ENCODE measurements at places on chromosomes 11 and 22.

GRCh38 chr11:93548679-93549319 is 5.6 kb upstream of the SMCO4 start:
- no peak overlapping the region for H3K27ac ChIP-seq
- no peak overlapping the region for H3K4me3 ChIP-seq
- H3K36me3 ChIP-seq, result no peaks in the 10 kb centered on the region
- H3K4me1 ChIP-seq, result peaks cover 15% of the 10 kb centered on the region
- no peak for DNase-seq

DNA sequence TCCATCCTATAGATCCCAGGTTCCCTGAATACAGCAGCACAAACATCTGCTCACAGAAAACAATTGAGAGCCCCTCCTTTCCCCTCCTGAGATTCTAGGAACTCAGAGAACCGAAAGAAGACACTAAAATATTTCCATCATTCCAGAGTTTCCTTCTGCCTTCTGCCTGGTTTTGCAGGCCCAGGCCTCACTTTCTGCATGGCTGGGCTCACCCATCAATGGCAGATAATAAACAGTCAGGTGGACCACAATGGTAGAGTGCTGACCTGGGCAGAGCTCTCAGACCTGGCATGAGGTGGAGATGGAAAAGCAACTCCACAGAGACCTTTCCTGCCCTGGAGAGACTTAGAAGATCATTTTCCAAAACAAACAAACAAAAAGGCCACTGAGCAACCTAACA is 389.1 kb downstream of the NXPE2 start:
- no peak overlapping the region for H3K4me3 ChIP-seq
- H3K27ac ChIP-seq, result no peak overlapping the region
- DNase-seq, result no peak
- H3K4me1 ChIP-seq, result no peaks in the 10 kb centered on the region
- no peaks in the 10 kb centered on the region for H3K27me3 ChIP-seq

DNA sequence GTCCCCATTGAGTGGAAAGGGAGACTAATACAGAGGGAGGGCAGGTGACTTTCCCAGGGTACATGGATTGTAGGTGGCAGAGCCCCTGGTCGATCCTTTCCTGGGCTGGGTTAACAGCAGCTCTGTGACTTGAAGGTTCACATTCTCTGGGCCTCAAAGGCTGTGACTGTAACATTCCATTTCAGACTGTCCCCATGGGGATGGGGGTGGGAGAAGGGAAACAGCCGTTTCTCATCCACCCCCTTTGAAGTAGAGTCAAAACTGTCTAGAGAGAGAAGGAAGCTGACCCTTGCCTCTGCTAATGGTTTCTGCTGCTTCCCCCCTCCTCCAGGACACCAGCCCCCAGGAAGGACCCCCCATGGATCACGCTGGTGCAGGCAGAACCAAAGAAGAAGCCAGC is 19.2 kb downstream of the MICALL1 start:
- peaks cover 1% of the 10 kb centered on the region for H3K4me1 ChIP-seq
- no peak overlapping the region for H3K4me3 ChIP-seq
- no peak overlapping the region for H3K27ac ChIP-seq
- H3K36me3 ChIP-seq, result peaks cover 13% of the 10 kb centered on the region
- H3K27me3 ChIP-seq, result no peaks in the 10 kb centered on the region

DNA sequence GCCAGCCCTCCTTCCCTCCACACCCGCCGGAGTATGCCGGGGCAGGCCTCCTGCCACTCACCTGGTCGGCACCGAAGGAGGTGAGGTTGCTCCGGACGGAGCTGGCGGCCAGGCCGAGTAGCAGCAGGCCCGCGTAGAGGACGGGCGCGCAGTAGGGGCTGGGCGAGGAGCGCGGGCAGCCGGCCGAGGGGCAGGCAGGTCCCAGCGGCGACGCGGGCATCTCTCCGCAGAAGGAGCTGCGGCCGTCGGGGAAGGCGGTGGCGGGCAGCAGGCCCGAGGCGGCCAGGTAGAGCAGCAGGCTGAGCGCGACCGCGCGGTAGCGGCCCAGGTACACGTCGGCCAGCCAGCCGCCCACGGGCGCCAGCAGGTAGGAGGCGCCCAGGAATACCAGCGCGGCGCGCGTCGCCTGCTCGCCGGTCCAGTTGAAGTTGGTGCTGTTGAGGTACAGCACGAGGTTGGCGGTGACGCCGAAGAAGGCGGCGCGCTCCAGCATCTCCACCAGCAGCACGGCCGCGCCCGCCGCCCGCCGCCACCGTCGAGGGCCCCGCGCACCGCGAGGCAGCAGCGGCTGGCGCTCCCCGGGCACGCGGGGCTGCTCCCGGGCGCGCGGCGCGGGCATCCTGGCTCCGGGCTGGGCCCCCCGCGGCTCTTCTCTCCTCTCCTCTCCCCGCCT is 907 bp downstream of the SLC15A3 start:
- no peak for DNase-seq
- H3K27me3 ChIP-seq, result peaks cover 34% of the 10 kb centered on the region
- H3K4me1 ChIP-seq, result peaks cover 15% of the 10 kb centered on the region

DNA sequence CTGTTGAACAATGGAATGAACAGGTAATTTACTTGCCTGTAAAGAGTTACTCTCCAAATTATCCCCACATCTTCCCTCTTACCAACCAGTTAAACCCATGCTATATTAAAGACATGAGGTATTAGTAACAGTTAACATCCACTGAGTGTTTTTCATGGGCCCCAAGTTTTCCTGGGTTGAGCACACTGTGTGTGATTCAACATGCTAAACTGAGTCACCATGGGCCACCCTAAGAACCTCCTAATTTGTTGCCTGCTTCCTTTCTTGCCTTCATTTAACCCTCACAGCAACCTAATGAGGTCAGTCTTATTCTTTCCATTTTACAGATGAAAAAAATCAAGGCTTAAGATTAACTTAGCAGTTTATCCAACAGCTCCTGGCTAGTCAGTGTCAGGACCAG is 51.0 kb downstream of the GALNT18 start:
- no peak overlapping the region for H3K4me3 ChIP-seq
- no peak for DNase-seq
- no peaks in the 10 kb centered on the region for H3K36me3 ChIP-seq
- peaks cover 30% of the 10 kb centered on the region for H3K4me1 ChIP-seq
- H3K27me3 ChIP-seq, result no peaks in the 10 kb centered on the region
- H3K27ac ChIP-seq, result no peak overlapping the region

- peaks cover 35% of the 10 kb centered on the region for H3K36me3 ChIP-seq
- no peaks in the 10 kb centered on the region for H3K27me3 ChIP-seq
- H3K4me1 ChIP-seq, result peaks cover 8% of the 10 kb centered on the region
- no peak for DNase-seq
Observed at GRCh38 chr22:50576070-50576469, 2.2 kb downstream of the CPT1B start.

DNA sequence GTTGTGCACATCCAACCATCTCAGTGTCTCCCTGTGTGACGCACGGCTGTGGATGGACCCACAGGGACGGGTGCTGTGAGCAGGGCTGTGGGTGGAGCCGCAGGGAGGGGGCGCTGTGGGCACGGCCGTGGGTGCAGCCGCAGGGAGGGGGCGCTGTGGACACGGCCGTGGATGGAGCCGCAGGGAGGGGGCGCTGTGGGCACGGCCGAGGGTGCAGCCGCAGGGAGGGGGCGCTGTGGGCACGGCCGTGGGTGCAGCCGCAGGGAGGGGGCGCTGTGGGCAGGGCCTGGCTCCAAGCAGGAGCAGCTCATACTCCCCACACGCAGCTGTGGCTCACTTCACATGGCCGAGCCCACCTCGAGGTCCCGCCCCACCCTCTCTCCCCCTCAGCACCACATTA is 6.0 kb upstream of the MAPK11 start:
- no peak for DNase-seq
- H3K4me3 ChIP-seq, result no peak overlapping the region
- H3K36me3 ChIP-seq, result no peaks in the 10 kb centered on the region
- peaks cover 6% of the 10 kb centered on the region for H3K4me1 ChIP-seq
- no peak overlapping the region for H3K27ac ChIP-seq
- peaks cover 8% of the 10 kb centered on the region for H3K27me3 ChIP-seq

DNA sequence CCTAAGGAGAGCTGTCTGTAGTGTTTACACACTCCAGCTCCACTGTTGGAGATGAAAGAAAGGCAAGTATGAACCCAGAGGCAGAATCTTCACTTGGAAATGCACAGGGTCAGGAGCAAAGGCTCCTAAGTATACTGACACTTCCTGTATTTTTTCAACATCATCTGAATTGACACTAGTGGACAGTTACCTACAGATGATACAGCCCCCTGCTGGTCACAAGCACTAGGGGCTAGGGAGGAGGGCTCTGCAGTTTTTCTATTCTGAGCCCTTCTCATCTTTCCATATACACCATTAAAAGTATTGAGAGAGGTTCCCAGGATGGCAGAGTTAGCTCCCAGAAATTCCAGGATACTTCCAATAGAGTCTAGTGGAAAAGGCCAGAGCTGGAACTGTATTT is 290.3 kb upstream of the API5 start:
- no peak overlapping the region for H3K4me3 ChIP-seq
- H3K27ac ChIP-seq, result no peak overlapping the region
- no peaks in the 10 kb centered on the region for H3K4me1 ChIP-seq
- no peak for DNase-seq
- no peaks in the 10 kb centered on the region for H3K27me3 ChIP-seq
- no peaks in the 10 kb centered on the region for H3K36me3 ChIP-seq

DNA sequence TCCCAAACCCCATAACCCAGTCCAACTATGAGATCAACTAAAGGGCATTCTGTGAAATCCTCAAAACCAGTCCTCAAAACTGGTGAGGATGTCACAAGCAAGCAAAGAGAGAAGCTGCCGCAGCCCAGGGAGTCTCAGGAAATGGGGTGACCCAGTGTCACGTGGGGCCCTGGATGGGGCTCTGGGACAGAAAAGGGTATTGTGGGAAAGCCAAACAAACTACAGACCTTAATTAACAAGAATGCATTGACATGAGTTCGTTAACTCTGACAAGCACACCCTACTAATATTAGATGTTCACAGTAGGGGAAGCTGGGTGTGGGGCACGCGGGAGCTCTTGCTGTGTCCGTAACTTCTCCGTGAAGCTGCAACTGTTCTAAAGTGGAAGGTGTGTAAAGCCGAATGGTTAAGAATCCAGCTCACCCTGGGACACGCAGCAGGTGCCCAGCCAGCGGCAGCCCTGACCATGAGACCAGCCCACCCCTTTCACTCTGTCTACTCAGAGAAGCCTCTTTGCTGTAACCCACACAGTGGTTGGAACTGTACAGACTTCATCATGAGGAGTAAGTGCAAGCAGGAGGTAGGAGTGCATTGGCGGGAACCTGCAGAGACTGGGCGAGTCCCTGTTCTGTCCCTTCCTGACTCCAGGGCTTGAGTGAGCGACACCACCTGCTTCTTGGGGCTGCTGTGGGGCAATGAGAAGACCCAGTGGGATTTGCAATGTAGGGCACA is 17.9 kb downstream of the LINC01488 start:
- no peak for DNase-seq
- peaks cover 2% of the 10 kb centered on the region for H3K27me3 ChIP-seq
- peaks cover 5% of the 10 kb centered on the region for H3K4me1 ChIP-seq
- no peak overlapping the region for H3K27ac ChIP-seq
- no peak overlapping the region for H3K4me3 ChIP-seq
- H3K36me3 ChIP-seq, result no peaks in the 10 kb centered on the region

- H3K4me1 ChIP-seq, result peaks cover 4% of the 10 kb centered on the region
- peaks cover 12% of the 10 kb centered on the region for H3K27me3 ChIP-seq
- H3K27ac ChIP-seq, result no peak overlapping the region
- H3K36me3 ChIP-seq, result no peaks in the 10 kb centered on the region
- no peak for DNase-seq
- no peak overlapping the region for H3K4me3 ChIP-seq
Observed at GRCh38 chr11:115499891-115500290, 4.3 kb downstream of the CADM1 start.

DNA sequence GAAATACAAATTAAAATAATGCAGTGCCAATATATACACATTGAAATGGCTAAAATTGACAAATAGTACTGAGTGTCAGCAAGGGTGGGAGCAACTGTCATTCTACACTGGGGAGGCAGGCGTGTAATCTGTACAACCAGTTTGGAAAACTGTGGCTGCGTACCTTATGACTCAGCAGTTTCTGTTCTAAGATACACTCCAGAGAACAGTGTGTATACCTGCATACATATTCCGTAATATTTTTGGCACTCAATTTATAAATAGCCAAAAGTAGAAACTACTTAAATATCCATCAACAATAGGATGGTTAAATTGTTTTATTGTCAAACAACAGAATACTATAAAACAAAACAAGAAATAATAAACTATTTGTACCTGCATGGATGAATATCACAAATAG is 57.6 kb downstream of the RNF169 start:
- no peak for DNase-seq
- H3K36me3 ChIP-seq, result peaks cover 12% of the 10 kb centered on the region
- H3K27ac ChIP-seq, result no peak overlapping the region
- H3K27me3 ChIP-seq, result no peaks in the 10 kb centered on the region
- no peak overlapping the region for H3K4me3 ChIP-seq
- peaks cover 10% of the 10 kb centered on the region for H3K4me1 ChIP-seq
